ENCODE measurements at places on chromosomes 7 and 10. TPM values are rescaled to one million over a fixed set of nuclear protein-coding genes. Genes with fewer than 3 reads are reported as not detected.

Gene PNLIPRP1
- not detected for total RNA-seq

Gene GIMAP5
- 89.3 TPM for total RNA-seq

Gene DENND2A
- total RNA-seq = 7.5 TPM

Gene AGMO
- not detected for total RNA-seq

Gene MUC12
- total RNA-seq = 0.85 TPM

Gene HABP2
- total RNA-seq = not detected

Gene LIPN
- not detected for total RNA-seq

Gene ADAMTS14
- 0.32 TPM for total RNA-seq

Gene PDE6C
- total RNA-seq = not detected

Gene SPDYE2B
- not detected for total RNA-seq

Gene DKK1
- 1.6 TPM for total RNA-seq

Gene TBL2
- total RNA-seq = 52.9 TPM

Gene AS3MT
- total RNA-seq = 1.4 TPM

Gene EBLN1
- not detected for total RNA-seq

Gene LRRTM3
- not detected for total RNA-seq

Gene AASS
- total RNA-seq = 34.3 TPM

Gene TRUB1
- 5.4 TPM for total RNA-seq

Gene TRPV6
- not detected for total RNA-seq

Gene CDK14
- total RNA-seq = 5.1 TPM

Gene TUBAL3
- total RNA-seq = not detected

Gene BTAF1
- 19.9 TPM for total RNA-seq

Gene VWA2
- not detected for total RNA-seq

Gene BAMBI
- total RNA-seq = 16.3 TPM

Gene NPFFR1
- not detected for total RNA-seq

Gene FLNC
- total RNA-seq = 117 TPM
